ENCODE measurements at places on chromosomes 16 and 17.
A peak's percentile ranks its signal among the peaks of the same experiment; 100 is the strongest.

- no peak for DNase-seq
Observed at GRCh38 chr16:49836218-49836617, 19.7 kb downstream of the ZNF423 start.

GRCh38 chr17:2893422-2893914, 97.2 kb downstream of the RAP1GAP2 start:
- DNase-seq = no peak

DNA sequence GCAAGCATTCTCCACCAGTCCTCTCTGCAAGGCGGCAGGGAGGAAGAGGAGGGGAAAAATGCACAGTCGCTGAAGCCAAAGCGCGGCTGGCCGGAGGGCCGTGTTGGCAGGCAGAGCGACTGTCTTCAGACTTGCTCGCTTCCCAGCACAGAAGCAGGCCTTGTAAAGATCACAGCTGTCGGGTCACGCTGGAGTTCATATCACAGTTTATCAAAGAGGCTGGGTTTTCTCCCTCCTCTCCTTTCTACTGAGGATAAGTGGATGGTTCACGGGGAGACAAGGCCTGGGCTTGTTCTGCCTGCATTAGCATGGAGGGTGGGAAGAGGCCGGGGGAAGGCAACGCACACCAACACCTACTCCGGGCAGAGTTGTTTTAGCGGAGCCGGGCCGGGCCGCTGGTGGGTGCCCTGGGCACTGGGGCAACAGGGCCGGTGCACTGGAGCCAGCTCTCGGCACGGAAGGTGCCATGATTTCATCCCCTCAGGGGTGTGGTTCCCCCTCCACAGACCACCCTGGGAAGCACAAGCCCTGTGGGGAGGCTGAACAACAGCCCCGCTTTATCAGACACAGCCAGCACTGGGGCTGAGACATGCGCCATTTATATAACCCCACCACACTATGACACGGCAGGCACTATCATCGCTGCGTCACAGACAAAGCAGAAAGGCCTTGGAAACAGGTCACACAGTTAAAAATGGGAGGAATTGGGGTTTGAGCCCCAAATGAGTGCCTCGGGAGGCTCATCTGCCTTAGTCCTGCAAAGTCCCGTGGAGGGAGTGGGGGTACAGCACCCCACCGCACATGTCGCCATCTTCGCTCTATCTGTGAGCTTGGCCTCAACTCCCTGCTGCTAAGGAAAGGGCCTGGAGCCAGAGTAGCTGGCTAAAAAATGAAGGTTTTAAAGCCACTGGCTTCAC, 40.3 kb upstream of the MTSS2 start:
- DNase-seq = no peak

DNA sequence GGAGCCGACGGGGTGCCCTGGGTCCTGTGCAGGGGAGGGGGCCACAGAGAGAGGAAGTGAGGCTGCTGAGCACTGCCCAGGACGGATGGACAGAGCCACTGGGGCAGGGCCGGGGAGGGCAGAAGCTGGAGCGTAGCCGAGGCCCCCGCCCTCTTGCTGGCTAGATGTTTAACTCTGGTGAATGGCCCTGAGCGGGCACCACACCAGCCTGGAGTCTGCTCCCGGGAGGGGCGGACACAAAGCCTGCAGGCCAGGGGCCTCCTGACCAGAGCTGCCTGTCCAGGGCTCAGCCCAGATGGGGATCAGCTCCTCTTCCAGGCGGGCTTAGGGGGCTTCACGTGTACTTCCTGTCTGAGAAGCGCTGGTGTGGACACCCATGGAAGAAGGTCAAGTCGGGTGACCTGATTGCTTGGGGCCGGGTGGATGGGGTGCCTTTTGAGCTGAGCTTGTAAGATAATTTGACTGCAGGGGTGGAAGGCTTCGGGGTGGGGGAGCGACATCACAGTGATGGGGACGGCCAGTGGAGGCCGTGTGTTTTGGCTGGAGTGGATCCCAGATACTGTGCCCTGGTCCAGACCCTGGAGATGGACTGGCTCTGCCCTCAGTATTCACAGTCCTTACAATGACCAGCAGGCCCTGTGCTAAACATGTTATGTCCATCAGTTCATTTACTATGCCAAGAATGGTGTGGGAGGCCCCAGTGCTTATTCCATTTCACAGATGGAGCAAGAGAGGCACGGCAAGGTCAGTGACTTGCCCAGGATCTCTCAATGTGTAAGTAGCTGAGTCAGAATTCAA, 33.7 kb upstream of the CIBAR2 start:
- no peak for DNase-seq

- DNase-seq = no peak
Observed at GRCh38 chr17:42889809-42890208, 10.8 kb upstream of the G6PC1 start.

GRCh38 chr17:57405491-57406072, 149.3 kb downstream of the MSI2 start:
- no peak for DNase-seq

- no peak for DNase-seq
Observed at GRCh38 chr17:41393294-41393693, 4.1 kb downstream of the KRT31 start.

DNA sequence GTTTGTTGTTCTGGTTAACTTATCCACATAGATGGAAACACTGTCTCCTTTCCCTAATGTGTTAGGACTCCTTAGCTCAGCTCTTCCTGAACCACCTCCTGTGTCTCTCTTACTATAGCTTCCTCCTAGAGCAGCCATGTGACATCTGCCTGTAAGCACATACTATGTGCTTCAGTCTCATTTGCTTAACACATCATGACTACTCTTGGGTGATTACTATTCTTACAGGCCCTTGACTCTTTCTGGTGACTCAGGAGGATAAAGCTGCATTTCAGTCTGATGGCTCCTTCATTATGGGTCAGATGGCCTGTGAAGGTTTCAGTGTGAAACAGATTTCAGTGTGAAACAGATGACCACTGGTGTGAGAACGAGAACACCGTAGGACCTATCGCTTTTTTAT, 320 bp upstream of the KRTAP4-2 start:
- DNase-seq = no peak

DNA sequence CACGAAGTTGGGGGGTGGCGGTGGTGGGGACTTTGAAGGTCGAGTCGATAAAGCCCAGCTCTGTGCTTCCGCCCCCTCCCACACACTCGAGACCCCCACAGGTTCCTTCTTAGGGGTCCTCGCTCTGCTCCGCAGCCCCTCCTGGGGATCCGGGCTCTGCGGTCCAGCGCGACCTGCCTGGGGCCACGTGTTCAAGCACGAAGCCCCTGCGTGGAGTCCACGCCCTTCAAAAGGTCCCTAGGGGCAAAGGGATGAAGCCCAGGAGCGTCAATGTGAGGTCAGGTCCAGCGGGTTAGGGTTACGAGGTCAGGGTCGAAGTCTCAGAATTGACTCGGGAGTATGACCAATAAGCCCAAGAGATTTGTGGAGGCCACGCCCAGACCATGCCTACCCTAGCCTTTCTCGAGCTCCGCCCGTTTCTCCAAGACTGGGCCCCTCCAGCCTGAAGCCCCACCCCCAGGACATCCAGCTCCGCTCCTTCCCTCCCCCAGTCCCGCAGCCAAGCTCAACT, 786 bp upstream of the CACNA1G start:
- peak; percentile 29 for DNase-seq

GRCh38 chr17:73324160-73324475, 12.3 kb upstream of the CDC42EP4 start:
- DNase-seq = no peak

DNA sequence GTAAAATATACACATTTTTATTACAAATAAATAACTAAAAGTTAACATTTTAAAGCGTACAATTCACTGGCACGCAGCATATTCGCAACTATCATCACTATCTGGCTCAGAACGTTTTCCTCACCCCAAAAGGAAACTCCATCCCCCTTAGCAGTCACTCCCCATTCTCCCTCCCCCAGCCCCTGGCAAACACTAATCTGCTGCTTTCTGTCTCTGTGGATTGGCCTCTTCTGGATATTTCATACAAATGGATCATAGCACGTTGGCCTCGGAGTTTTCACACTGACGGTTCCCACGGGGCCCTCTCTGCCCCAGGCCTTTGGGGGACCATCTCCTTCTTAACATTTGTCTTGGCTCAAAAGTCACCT, 64.6 kb downstream of the RTN4RL1 start:
- DNase-seq = no peak

GRCh38 chr16:50741225-50741780, 583 bp upstream of the CYLD start:
- DNase-seq = no peak

GRCh38 chr17:19646788-19647696, 1.5 kb upstream of the ALDH3A2 start:
- DNase-seq = no peak

- no peak for DNase-seq
Observed at GRCh38 chr16:48317614-48318315, 67.4 kb downstream of the SIAH1 start.

GRCh38 chr16:56993204-56993603, 3.8 kb downstream of the NLRC5 start:
- no peak for DNase-seq

GRCh38 chr17:72305472-72305871, 184.7 kb downstream of the SOX9 start:
- DNase-seq = no peak
